Stimulated activated CD4-positive, alpha-beta T cell treated with anti-CD3 and anti-CD28 coated beads, Interleukin-4, amount 100 ng/mL, for 1 hour (primary cell): ENCODE measurements at places on chromosomes 16 and 17.

- peak; percentile 53 for DNase-seq
Observed at GRCh38 chr16:648071-648780, 939 bp upstream of the WDR90 start.

- DNase-seq: no peak
Observed at GRCh38 chr16:56888806-56889205, 23.8 kb downstream of the SLC12A3 start.

- no peak for DNase-seq
Observed at GRCh38 chr16:86739808-86740207, 161.5 kb downstream of the FOXL1 start.

DNA sequence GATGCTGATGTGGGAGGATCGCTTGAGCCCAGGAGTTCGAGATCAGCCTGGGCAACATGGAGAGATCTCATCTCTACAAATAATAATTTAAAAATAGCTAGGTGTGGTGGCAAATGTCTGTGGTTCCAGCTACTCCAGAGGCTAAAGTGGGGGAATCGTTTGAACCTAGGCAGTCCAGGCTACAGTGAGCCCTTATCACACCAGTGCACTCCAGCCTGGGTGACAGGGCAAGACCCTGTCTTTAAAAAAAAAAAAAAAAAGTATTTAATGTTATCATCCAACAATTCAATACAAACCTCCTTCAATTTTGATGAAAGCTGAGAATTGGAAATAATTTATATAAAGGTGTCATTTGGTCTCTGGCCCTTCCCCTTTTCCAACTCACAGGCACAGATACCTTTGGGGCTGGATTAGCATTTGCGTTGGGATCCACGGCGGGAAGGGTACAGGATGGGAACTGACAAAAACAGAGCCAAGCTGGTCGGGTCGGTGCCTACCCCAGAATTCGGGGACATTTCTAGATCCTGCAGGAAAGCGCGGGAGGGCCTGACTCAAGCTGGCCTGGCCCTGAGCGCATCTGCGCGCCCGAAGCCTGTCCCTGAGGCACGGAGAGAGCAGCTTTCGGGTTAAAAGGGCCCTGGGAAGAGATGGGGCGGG lies 860 bp upstream of the DCAF7 start:
- DNase-seq: no peak

- DNase-seq: no peak
Observed at GRCh38 chr17:62601471-62601870, 26.0 kb upstream of the MRC2 start.

DNA sequence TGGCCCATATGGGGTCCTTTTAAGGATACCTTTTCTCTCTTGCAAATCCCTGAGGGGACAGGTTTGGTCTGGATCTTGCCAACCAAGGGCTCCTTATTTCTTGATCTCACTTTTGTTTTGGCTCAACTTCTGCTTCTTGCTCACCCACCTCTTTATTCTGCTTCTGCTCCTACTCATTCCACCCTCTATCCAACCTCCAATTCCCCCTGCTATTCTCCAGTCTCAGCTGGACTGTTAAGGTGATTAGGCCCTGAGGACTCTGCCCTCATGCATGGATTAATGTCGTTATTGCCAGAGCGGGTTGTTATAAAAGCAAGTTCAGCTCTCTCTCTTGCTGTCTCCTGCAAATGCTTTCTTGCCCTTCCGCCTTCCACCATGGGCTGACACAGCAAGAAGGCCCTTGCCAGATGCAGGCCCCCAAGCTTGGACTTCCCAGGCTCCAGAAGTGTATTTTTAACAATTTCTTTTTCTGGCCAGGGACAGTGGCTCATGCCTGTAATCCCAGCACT lies 29.8 kb downstream of the LAT start:
- no peak for DNase-seq

DNA sequence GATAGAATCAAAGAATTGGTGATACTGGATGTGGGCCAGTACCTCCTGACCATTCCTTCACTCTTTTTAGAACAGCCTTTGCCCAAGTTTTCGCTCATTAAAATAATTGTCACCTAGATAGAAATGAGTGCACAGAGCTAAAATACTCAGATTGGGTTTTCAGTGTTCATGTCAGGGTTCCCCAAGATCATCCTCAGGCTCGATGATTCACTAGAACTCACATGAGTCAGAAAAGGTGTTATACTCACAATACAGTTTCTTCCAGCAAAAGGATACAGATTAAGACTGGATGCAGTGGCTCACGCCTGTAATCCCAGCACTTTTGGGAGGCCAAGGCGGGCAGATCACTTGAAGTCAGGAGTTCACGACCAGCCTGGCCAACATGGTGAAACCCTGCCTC lies 19.9 kb downstream of the ERCC4 start:
- no peak for DNase-seq

- DNase-seq: no peak
Observed at GRCh38 chr17:17324616-17325015, 21.4 kb downstream of the NT5M start.

DNA sequence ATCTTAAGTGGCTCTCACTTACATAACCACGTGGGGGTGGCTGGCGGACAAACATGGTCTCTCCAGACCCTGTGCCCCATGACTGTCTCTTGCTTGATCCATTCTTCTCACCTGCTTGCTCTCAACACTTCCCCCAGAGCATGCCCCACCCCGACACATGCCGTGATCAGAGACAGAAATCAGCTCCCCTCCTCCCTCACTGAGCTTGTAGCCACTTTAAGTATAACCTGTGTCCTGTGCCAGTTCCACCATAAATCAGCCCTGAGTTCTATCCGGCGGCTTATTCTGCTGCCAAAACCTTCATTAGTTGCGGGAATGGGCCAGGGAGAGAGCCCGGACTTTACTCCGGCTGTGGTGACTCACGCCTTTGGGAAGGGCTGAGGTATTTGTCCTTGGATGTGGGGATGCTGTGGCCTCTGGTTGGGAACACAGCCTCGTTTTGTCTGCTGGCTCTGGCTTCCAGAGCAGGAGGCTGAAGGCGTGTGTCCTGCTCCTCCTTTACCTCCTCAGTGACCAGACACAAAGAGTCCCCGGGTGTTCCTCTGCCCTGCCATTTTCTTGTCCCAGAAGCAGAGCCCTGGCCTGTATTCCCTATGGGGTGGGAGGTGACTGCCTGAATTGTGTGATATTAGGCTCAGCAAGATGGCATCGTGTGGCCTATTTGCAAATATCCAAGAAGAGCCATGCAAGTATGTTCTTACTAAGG lies 21.1 kb downstream of the ANKRD40 start:
- no peak for DNase-seq

DNA sequence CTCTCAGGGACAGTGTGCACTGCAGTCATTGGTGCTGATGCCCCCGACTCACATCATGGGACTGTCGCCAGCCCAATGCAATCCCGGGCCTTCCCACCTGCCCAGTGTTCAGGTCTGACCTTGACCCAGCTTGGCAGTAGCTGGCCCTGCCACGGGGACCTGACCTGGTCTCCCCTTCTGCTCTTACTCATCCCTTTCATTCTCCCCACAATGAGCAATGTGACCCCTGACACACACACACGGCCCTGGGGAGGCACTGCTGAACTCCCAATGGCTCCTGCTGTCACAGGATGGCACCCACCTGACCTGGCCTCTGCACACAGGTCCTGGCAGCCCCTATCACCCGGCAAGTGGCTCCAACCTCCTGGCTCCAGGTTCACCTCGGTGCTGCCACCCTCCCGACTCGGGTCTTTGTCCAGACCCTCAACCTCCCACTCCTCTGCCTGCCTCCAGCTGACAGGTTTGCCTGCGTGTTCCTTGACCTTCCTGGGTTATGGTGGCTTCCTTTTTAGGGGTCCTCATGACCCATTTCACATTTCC lies 6.6 kb downstream of the CD300C start:
- DNase-seq: no peak

GRCh38 chr16:57531253-57531575 lies 5.2 kb downstream of the CCDC102A start:
- DNase-seq: no peak

DNA sequence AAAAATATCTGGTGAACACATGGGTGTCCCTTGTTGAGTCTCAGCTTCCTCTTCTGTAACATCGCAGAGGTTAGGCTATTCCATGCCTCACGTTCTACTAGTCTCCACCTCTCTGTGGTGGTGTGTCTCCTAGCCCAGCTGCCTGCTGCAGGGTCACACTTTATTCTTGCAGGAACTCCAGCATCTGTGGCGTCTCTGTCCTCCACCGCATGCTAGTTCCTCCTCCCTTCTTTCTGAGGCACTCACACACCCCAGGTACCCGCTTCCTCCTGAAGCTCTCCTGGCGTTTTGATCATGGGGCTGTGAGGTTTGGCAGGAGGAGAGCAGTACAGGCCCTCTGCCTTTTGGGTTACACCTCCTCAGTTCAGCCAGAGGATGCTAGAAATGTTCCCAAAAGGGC lies 9.9 kb upstream of the TEX2 start:
- no peak for DNase-seq

GRCh38 chr17:47898241-47898640 lies 2.2 kb downstream of the SP2 start:
- DNase-seq: no peak

DNA sequence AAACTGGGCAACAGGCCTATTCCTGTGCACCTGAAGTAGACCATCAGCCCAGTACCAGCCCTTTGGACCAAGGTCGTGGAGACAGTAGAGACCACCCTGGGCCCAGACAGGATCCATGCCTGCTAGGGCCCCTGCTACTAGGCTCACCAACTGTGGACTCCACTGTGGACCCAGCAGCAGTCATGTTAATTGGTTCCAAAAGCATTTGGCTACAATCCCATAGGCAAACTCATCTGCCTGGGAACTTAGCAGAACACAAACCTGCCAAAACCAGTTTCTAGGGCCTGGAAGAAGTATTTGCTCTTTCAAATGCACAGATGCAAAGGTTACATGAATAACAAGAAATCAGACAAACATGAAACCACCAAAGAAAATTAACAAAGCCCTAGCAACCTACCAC lies 53.1 kb downstream of the ACSM2A start:
- no peak for DNase-seq

GRCh38 chr17:16652847-16653366 lies 743 bp downstream of the ZNF624 start:
- no peak for DNase-seq

DNA sequence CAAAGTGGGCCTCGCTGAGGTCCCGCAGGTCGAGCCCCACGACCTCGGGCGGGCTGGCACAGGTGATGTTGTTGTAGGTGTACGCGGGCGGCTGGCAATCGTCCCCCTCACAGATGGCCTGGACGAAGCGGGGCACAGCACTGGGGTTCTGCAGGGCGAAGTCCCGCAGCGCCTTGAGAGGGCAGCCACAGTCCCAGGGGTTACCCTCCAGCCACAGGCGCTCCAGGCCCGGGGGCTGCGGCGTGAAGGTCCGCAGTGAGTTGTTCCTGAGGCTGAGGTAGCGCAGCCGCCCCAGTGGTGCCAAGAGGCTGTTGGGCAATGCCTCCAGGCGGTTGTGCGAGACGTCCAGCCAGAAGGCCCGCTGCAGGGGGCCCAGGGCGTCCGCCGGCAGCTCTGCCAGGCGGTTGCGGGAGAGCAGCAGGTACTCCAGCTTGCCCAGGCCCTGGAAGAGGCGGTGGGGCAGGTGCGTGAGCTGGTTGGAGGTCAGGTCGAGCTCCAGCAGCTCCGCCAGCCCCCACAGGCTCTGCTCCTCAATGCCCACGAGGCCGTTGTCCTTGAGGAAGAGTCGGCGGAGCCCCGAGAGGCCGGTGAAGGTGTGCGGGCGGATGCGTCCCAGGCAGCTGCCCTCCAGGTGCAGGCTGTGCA lies 2.8 kb downstream of the IGFALS start:
- no peak for DNase-seq

- DNase-seq: no peak
Observed at GRCh38 chr17:1147664-1148063, 32.1 kb downstream of the ABR start.

DNA sequence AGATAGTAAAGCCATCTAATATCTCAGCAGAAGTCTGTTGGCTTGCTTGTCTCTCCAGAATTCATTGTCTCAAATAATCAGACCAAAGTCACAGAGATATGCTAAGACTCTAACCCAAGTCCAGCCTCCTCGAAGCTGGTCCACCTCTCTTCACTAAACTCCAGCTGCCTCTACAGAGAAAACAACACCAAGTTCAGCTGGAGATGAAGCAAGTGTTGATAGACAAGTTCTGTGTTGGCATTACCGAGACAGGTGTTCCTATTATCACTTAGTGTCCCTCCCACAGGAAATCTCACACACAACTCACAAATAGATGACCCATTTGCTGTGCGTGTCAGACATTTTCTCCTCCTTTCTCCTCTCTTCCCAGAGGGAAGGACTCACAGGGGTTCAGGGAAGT lies 164.4 kb upstream of the ANKFN1 start:
- DNase-seq: no peak

DNA sequence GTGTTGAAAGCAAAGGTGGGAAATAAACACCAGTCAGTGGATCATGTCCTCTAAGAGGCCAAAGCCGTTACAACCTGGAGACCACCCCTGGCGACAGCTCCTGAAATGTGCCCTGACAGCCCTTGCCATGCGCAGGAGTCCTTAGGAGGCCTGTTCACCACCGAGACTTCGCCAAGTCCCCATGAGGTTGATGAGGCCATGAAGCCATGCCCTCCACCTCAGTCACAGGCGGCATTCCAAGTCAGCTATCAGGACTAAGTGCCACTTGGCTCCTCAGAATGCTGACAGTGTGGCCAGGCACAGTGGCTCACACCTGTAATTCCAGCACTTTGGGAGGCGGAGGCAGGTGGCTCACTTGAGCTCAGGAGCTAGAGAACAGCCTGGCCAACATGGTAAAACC lies 27.1 kb downstream of the ADAM11 start:
- no peak for DNase-seq

- DNase-seq: no peak
Observed at GRCh38 chr17:36142235-36142634, 34.2 kb downstream of the TBC1D3B start.

- no peak for DNase-seq
Observed at GRCh38 chr17:34869641-34870040, 91.6 kb downstream of the CCT6B start.

GRCh38 chr17:82060001-82060380 lies 5.6 kb downstream of the DUS1L start:
- no peak for DNase-seq

DNA sequence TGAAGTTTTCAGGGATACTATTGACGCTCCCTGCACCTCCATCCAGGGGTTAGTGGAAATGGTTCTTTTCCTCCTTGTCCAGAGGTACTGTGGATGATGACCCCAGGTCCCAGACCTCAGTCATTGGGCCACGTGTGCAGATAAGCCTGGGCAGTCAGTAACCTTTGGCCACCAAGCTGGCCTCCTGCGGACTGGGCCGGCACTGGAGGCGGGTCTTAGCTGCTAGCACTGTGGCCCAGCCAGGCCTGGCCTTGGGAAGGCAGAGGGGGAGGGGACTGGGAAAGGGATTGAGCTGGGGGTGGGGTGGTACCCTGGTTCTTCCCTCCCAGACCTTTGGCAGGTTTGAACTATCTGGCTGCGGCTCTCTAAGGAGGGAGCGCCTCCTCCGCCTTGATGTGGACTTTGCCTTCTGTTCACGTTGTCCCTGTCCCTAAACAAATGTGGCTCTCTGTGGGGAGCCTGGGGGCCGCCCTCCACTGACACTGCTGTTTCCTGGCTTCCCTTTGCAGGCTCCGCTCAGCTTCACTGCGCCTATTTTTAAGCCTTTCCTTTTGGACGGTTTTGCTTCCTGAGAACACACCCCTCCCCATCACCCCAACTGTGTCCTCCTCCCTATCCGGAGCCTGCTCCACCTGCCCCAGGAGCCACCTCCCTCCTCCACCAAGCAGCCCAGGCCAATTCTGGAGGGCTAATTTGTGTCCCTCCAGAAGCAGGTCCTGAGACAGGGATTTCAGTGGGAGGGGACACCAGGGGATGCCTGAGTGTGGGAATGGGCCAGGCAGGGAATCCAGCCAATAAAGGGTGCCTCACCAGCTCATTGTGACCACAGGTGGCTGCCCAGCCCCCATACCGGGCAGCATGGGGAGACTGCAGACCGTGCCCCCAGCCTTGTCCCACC lies 251.9 kb downstream of the SEC14L1 start:
- DNase-seq: no peak

- DNase-seq: no peak
Observed at GRCh38 chr16:49567950-49568349, 194.3 kb downstream of the C16orf78 start.
